Amniotic stem cell (primary cell): ENCODE measurements at places on chromosomes 1 and 21.

DNA sequence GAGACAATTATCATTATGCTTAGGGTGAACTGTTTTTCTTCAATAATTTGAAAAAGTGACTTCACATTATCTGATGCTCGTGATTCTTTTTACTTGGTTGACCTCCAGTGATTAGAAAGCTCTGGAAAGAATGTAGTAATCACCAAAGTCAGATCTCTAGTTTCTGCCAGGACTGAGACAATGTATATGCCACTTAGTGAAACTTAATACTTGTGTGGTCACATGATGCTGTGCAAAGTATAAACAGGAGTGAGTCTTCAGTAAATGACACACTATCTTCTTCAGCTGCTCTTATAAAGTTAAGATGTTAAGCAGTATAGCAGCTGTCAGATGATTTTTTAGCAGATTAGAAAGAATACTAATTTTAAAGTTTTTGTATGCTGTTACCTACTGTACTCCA is 17.2 kb downstream of the VCAM1 start:
- DNase-seq, result peak; percentile 14

DNA sequence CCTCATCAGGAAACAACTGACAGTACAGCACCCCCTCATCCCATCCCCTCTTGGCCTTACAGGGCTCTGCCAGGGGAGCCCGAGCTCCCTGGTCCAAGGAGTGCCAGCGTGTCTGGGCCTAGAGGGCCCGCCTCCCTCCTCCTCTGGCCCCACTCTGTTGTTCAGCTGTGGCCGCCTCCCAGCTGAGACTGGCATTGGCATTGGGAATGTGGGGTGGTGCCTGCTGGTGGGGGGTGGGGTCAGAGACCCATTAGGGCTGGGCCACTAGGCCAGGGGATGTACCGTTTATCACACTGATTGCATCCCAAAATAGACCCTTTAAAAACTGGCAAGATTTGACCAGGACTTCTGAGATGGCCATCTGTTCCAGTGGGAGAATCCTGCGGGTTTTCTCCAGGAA is 1.4 kb downstream of the LDLRAP1 start:
- DNase-seq, result no peak

DNA sequence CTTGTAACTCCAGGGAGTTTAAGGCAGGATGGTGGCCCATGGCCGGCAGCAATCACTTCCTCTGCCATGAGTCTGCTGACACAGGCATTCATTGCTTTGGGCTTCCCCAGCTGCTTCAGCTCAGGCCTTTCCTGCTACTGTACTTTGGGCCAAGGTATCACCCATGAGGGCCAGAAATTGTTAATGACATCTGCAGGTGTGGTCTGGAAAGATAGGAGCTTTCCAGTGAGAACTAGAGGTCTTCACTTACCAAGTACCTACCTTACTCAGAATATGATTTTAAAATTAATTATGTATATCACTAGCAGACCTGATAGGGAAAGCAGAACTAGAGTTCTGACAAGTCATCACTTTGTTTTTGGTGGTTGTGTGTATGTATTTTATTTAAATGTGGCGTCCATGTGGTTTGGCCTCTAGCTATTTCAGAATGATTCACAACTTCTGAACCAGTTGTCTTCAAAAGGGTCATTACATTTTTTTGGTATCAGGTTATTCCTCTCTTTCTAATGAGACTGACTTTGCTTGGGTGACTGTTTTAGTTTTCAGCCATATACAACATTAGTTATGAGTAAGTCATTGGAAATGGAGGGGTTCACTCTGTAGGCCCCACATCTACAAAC is 2.7 kb downstream of the RGL1 start:
- DNase-seq, result no peak

GRCh38 chr1:164635803-164636731 is 77.1 kb downstream of the PBX1 start:
- DNase-seq, result no peak

- no peak for DNase-seq
These were observed 103.6 kb downstream of the KIF26B start for GRCh38 chr1:245258271-245258920.

- no peak for DNase-seq
These were observed 75.5 kb downstream of the CAMK2N1 start for GRCh38 chr1:20410503-20410902.

DNA sequence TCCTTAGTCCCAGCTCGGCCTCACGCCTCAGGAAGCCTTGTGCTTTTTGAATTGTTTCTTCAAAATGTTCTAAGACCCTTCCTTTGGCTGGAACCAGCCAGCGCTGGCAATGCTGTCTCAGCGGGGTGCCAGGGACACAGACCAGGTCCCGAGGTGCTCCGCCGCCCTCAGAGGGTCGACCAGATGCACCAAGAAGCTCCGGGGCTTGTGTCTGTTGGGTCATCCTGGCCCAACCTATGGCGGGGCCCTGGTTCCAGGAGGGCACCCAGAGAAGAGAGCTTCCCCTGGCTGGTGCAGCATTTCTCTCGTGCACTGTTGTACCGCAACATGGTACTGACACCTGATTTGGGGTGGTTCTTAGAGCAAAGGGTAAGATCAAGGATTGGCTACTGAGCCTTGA is 40.1 kb upstream of the BECN2 start:
- DNase-seq, result no peak

- DNase-seq, result no peak
These were observed 31.6 kb upstream of the DNAJC6 start for GRCh38 chr1:65277605-65278347.
